ENCODE measurements at places on chromosomes 5 and 9. TPM values are rescaled to one million over a fixed set of nuclear protein-coding genes. Genes with fewer than 3 reads are reported as not detected.

DNA sequence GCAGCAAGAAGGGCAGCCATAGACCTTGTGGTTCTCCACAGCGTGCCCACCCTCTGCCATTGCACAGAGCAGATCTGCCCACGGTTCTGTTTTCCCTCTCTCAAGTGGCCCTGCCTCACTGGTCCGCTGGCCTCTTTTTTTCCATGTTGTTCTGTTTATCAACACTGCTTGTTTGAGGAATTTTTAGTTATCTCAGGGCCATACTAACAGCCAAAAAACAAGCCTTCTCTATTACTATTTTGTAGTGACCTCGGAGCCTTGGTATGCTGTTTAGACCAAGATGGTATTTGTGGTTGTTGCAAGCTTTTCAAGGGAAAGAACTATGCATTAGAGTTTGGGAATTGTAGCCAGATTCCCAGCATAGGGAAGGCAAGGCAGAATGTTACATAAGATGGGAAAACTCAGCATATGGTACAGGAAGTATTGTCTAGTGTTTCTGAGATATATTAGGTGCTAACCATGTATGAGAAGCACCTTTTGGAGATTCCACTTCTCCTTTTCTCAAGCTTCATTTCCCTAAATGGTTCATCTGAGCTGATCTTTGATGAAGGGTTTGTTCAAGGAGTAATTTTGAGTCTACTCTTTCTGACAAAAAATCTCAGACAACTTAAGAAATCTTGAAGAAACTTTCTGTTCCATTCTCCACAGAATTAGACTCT, 54.3 kb downstream of the NUP214 start:
- DNase-seq = no peak

DNA sequence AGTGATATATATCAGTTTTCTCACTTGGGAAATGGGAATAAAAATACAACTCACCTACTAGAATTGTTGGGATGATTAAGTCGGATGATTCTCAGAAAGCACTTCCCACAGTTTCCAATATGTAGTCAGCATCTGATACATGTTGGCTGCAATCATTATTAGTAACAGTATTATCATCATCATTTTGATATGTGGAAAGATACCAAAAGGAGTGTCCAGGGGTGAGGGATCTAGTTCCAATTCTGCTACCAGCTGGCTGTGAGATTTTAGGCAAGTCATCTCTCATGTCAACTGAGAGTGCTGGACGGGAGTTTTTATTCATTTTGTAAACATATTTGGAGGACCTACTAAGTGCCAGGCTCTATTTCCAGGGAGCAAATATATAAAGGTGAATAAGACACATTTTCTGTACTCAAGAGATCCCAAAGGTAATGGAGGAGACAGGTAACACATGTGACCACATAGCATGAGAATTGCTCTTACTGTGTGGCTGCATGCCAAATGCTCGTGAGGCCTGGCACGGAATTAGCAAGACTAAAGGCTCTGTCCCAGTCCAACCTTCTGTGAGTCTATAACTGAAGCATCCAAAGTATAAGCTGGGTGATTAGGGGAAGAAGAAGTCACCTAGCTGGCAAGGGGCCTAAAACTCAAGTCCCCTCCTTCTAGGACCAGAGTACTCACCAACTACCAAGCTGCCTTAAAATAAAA, 83.0 kb downstream of the GRIA1 start:
- DNase-seq = no peak

DNA sequence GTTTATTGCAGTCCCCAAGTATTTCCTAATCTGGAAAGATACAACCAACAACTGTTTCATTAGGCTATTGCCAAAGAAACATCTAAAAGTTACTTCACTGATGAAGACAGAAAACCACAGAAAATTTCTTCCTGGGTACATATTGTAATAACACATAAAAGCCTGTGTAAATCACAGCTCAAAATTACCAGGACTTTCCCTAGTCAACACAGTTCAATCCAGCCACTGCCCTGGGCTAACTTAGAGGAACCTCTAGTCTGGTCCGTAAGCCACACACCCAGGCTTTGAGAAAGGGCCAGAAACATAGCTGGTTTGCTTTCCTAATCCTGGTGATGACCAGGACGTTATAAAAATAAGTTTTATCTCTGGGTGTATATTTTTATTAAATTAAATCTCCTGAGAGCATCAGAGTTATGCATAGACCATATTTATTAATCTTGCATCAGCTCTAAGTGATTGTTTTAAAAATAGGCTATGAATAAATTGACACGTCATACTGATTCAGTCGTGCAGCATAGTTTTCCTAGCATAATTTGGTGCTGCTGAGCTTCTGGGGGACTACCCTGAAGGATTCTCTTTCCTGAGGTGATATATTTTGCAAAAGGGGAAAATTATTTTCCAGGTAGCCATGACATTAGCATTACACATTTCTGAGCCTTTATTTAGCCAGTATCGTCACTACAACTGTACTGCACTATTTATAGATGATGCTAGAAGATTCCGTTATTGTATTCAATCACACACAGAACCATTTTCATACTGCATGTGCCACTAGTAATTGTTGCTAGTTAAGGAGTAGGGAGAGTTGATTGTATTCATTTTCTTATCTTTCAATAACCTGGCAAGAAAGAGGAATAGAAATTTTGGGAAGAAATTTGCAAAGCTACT, 12.6 kb upstream of the MUSK start:
- DNase-seq = peak; percentile 23

- no peak for DNase-seq
Measured at GRCh38 chr5:180860273-180860886, 696 bp downstream of the ZFP62 start.

IL4 gene
- not detected for total RNA-seq

ALDOB gene
- total RNA-seq = not detected

DNA sequence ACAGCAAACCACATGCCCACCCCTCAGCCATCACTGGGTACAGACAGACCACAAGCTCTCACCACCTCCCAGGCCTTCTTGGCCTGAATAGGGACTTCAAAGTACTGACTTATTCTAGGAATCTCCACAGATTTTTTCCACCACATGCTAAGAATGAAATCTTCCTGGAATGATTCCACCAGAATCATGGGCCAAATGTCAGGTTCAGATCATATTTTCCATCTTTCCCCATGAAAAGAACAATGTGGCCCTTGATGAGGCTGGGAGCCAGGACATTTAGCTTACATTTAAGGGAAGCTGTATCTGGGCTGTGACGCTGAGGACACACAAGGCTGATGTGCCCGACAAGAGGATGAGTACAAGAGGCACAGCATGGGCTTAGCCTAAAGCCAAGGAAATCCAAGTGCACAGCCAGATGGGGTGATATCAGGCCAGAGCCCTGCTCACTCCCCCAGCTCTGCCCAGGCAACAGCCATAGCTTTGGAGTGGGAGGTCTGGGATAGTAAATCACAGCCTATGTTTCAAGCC, 28.1 kb downstream of the ACSL6 start:
- no peak for DNase-seq

DNA sequence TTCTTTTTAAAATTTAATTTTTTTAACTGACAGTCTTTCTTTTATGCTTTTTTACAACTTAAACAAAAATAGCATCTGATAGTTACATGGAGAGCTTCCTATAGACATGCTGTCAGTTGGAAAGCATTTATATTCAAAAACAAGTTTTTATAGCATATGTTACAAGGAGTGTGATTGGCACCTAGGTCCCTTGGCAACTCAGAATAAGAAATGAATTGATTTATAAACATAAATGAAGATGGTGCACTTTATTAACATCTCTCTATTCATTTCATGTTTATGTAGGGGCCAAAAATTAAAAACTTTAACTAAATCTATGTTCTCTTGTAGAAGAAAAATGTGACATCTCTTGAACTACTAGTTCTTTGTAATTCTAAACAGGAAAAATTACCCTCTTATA, 153.2 kb downstream of the XRCC4 start:
- no peak for DNase-seq

GRCh38 chr5:44546286-44546685, 157.1 kb upstream of the FGF10 start:
- no peak for DNase-seq

IFNA21 gene
- total RNA-seq = not detected

DNA sequence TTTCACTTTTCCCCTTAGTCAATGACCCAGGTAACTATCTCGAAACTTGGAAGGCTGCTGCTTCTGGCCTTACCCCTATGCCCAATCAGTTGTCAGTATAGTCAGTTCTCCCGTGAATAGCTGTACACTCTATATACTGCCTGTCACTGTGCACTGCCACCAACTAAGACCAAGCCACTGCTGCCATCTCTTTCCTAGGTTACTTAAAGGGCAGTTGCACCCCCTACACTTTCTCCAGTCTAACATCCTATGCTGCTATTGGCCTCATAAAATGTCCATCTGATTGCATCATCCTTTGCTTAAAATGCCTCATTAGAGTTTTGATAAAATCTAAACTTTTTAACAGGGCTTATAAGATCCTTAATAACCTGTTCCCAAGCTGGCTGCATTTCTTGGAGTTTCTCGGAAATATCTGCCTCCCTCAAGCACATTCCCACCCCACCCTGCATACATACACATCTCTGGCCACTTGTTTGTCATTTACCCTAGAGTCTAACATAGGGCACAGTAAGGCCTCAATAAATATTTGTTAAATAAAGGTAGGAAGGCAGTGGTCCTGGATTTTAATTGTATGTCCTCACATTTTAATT, 32.8 kb upstream of the TNFAIP8 start:
- no peak for DNase-seq

DNA sequence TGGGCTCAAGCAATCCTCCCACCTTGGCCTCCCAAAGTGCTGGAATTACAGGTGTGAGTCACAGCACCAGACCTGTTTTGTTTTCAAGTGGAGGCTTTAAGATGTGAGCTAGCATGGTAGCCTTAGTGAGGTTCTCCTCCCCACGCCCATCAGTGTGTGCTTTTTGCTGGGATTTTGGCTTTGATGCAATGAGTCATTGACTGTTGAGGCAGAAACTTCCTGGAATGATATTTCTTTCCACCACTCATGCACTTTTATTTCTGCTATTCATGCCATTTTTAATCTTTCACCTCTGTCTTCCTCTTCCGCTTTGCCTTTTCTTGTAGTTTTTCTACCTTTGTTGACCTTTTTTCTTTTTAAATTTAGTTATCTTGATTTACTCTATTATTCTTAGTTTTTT, 4.2 kb upstream of the NFIL3 start:
- no peak for DNase-seq

FAM219A gene
- 15.7 TPM for total RNA-seq

GRCh38 chr9:29439961-29440360, 1866.7 kb upstream of the C9orf72 start:
- DNase-seq = no peak

GRCh38 chr9:123421801-123422455, 65.9 kb downstream of the CRB2 start:
- peak; percentile 7 for DNase-seq

SETD9 gene
- 8.6 TPM for total RNA-seq

SV2C gene
- total RNA-seq = not detected

- DNase-seq = no peak
Measured at GRCh38 chr9:14511452-14511851, 181.8 kb downstream of the ZDHHC21 start.

GRCh38 chr5:35201291-35201690, 29.0 kb downstream of the PRLR start:
- DNase-seq = no peak

- DNase-seq = no peak
Measured at GRCh38 chr9:104907278-104907951, 20.5 kb downstream of the ABCA1 start.

Data from upper lobe of left lung (tissue), 6 donors.